Fibroblast of skin of left quadriceps (primary cell): ENCODE measurements at places on chromosomes 1 and 21.
A peak's percentile ranks its signal among the peaks of the same experiment; 100 is the strongest.

DNA sequence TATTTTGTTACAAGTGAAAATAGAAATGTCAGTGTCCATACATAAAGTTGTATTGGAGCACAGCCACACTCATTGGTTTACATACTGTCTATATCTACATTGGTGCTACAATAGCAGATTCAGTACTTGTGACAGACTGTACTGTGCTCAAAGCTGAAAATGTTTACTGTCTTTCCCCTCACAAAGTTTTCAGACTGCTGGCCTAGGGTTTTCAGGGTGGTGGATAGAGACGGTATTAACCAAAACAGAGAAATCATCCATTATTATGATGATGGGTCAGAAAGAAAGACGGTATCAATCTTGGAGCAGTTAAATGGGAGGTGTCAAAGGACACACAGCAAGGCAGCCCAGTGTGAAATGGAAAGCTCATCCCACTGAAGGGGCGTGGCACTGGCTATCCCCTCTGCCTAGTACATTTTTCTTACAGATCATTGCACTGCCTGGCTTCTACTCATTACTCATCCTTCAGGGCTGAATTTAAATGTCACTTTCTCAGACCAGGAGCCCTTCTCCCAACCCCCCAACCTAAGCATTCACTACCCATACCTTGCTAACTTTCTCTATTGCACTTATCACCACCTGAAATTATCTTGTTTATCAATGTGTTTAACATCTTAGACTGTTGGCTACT is 10.2 kb downstream of the JAK1 start:
- DNase-seq, result no peak

- DNase-seq, result peak; percentile 21
Measured at GRCh38 chr1:211735208-211736170, 60.1 kb upstream of the NEK2 start.

DNA sequence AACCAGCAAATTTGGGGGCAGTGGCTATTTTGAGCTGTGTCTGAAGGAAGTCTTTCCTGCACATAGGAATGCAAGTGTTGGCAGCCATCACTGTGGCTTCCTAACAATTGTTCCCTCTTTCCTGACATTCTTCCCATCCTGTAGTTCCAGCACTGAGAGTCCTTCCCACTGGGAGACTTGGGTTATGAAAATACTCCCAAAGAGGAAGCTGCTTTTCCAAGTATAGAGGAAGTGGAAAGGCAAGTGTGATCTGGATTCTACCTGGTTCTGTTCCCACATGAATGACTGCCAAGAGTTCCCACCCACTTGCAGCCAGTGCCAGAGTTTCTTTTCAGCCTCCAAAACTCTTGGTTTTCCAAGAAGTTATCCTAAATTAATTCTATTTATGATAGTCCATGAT is 98.5 kb upstream of the CD53 start:
- DNase-seq, result no peak

GRCh38 chr1:110875216-110875731 is 2.3 kb downstream of the CD53 start:
- DNase-seq, result no peak

- no peak for DNase-seq
Measured at GRCh38 chr1:59258412-59259032, 38.4 kb upstream of the FGGY start.

GRCh38 chr1:184739796-184740195 is 14.9 kb downstream of the EDEM3 start:
- DNase-seq, result no peak

- no peak for DNase-seq
Measured at GRCh38 chr1:186218654-186219352, 156.2 kb downstream of the TPR start.

- DNase-seq, result no peak
Measured at GRCh38 chr1:113792471-113792870, 19.8 kb downstream of the RSBN1 start.

DNA sequence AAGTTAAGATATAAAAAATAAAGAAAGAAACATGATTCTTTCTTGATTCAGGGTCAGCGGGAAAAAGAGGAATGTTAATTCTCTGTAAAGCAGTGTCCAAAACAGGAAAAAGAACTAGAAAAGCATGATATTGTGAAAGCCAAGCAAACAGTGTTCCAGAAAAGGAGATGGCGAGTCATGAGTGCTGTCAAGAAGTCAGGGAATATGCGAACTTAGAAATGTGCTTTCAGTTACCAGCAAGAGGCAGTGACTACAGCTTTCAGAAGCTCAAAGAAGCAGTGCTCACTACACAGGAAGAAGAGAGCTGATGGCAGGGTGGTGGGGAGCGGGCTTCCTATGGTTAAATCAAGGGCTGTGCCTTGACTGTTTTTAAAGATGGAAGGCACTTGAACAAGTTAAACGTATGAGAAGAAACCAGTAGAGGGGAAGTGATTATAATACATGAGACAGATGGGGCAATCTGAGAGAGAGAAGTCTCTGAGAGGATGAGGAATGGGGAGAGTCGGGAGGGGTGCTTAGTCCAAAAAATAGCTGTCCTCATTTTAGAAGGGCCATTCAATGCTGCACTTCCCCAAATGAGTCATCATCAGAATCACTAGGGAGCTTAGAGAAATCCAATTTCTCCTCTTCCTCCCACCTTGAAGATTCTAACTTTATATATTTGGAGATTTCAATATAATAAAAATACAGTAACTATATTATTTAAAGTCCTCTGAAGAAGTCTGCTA is 90.4 kb downstream of the KCNK1 start:
- DNase-seq, result peak; percentile 13

DNA sequence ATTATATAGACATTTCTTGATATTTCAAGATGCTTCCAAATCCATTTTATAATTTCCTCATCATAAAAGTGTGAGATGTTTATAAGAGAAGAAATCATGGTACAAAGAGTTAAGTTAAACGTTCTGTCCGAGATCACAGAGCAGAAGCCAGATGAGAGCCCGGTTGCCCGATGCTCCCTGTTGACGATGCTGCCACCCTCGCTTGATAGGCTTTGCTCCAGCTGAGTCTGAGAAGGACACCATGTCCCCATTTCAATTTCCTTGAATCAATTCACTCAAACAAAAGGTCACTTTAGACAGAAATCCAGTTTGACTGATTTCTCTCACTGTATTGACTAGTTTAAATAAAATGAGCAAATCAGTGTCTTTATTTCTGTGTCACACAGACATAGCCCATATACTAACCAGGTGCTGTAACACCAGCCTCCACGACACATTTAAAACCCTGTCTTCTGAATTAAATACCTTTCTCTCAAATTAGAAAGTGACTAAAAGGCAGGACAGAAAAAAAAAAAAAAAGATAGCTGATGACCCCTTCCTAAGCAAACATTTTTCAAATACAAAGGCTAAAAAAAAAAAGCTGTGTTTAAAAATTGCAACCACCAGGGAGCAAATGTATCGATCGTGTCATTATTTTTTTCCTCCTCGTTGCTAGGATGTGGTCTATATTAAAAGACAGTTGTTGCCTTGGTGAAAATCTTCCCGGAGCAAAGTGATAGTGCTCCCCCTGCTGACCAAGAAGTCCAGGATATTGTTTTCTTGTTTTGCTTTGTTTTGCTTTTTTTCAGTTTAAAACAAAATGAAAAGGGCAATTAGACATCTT is 35.2 kb downstream of the DNASE2B start:
- DNase-seq, result peak; percentile 39

DNA sequence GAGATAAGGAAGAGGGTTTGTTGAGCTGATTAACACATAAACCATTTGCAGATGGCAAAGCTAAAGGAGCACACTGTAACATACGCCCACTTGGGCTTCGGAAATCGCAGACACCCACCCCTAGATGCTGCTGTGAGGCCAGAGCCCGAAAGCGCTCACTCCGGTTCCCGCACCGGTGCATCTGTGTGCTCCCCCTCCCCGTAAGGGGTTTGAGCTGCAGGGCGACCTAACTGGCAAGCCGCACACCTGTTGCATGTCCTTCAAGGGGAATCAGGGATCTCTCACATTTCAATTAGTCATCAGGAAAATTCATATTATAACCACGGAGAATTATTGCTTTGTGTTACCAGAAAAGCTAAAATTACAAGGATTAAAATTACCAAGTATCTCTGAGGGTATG is 1.4 kb upstream of the CFH start:
- no peak for DNase-seq

- DNase-seq, result no peak
Measured at GRCh38 chr1:70992521-70992920, 55.1 kb downstream of the PTGER3 start.

DNA sequence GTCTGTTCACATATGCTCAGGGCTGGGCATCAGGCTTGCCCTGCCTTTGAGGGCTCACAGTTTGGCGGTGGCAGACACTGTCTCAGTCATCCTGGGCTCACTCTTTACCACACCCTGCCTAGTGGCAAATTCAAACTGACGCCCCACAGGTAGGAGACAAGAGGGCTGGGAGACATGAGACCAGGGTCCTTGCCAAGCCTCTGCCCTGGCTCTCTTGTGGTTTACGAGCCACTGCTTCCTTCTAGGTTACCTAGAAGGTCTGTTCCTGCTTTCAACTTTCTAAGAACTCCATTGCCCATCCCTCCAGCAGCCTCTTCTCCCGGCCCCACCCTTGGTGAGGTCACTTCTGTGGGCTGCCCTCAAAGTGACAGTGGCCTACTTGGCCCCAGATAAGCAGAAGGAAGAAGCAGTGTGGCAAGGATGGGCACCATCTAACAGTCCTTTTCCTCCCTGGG is 10.5 kb downstream of the KIF21B start:
- no peak for DNase-seq

DNA sequence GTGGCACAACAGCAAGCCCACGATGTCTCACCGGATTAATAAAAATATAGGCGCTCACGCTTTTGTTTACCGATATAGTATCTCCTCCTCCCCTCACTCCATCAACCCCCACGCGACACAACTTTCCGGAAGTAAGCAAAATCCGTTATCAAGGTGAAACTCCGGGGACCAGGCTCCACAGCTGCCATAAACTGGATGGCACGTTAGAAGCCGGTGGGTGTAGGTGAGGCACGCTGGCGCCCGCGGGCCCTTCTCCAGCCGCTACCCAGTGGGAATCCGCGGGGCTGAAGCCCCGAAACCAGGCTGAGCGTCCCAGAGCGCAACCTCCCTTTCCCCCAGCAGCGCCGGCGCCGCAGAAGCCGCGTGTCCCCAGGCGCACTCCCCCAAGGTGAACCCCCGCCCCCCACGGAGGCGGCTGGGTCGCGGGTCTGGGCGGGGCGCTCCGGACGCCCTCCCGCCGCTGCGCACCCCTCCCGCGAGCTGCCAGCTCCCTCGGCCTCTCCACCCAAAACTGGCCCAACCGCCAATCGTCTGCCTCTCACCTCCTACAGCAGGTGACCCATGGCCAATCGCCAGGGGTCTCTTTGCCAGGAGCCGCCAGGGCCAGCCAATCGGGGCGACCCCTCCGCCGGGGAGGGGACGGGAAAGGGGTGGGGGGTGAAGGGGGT is 112.4 kb downstream of the OSBPL9 start:
- peak; percentile 63 for DNase-seq

DNA sequence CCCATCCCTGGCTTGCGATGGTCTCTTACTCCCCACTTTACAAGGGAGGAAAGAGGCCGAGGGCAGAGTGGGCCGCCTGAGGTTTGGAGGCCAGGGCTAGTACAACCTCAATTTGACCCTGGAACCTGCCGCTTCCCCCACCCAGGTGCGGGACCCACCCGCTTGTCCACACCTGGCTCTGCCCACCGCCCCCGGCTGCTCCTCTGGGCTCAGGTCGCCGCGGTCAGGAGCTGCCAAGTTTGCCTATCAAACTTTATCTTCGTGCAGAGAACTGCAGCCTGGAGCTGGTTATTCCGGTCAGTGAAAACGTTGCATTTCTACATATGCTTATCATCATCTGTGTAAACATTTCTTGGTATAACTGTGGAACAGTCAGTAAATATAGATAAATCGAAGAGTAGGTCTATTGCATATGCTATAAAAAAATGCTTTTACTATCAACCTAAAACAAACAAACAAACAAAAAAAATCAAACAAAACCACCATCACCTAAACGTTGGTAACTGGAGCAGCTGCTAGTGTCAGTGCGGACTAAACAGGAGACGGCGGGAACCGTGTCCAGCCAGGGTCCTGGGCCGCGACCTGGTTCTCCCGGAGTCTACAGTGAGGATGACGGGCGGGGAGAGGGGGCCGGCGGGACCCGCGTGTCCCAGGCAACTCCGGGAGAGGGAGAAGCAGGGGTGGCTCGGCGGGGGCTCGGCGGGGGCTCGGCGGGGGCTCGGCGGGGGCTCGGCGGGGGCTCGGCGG is 906 bp upstream of the ADARB1 start:
- DNase-seq, result no peak

- DNase-seq, result no peak
Measured at GRCh38 chr1:38567401-38567800, 292.2 kb downstream of the RRAGC start.

DNA sequence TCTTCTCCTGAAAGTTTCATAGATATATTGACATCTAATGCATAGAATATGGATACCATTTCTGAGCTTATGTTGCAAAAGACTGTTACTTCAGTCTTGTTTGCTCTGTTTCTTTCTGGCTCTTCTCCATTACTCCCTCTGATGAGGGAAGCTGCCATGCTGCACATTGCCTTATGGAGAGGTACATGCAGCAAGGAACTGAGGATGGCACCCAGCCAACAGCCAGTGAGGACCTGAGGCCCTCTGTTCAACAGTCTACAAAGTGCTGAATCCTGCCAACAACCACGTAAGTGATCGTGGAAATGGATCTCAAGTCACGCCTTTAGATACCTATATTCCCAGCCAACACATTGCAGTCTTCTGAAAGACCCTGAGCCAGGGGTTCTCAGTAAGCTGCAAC is 66.6 kb upstream of the ADAMTS5 start:
- no peak for DNase-seq

DNA sequence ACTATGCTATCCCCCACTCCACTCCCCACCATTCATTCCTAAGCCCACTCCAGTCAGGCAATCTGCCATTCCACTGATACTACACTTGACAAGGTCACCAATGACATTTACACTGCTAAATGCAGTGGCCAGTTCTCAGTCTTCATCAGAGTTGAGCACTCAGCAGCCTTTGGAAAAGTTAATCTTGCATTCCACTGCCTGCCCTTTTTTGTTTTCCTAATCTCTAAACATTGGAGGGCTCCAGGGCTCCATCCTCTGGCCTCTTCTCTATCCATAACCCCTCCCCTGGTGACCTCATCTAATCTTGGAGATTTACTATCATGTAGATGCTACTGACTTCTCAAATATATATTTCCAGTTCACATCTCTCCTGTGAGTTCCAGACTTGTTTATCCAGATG is 70.9 kb upstream of the S1PR1 start:
- no peak for DNase-seq

DNA sequence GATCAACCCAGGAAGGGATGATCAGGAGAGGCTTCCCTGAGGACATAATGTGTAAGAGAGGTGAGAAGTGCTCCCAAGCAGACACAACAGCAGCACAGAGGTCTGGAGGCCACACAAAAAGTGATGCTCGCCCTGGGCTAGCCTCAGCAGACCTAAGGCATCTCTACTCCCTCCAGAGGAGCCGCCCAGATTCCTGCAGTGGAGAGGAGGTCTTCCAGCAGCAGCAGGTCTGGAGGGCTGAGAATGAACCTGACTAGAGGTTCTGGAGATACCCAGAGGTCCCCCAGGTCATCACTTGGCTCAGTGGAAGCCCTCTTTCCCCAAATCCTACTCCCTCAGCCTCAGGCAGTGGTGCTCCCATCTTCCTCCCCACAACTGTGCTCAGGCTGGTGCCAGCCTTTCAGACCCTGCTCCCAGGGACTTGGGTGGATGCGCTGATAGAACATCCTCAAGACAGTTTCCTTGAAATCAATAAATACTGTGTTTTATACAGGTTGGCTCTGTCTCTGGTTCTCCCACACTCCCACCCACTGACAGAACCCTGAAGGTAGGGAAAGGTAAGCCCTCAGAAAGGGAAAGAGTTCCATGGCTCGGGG is 5.0 kb downstream of the GJB3 start:
- DNase-seq, result no peak

GRCh38 chr1:33428661-33429060 is 2.2 kb downstream of the PHC2 start:
- DNase-seq, result no peak

- DNase-seq, result no peak
Measured at GRCh38 chr1:29123887-29124365, at the start of gene TMEM200B. Gene TMEM200B (minus strand): TSS chr1:29123903. CDS start chr1:29121828, 2,075 bp downstream.
